Upper lobe of right lung (tissue), 1 donor: ENCODE measurements at places on chromosomes 6 and 20.

GRCh38 chr20:33480048-33480447 lies 9.8 kb upstream of the CBFA2T2 start:
- no peak for DNase-seq
- H3K27me3 ChIP-seq, result no peaks in the 10 kb centered on the region
- H3K4me3 ChIP-seq, result no peak overlapping the region
- no peaks in the 10 kb centered on the region for H3K4me1 ChIP-seq
- H3K27ac ChIP-seq, result no peak overlapping the region

DNA sequence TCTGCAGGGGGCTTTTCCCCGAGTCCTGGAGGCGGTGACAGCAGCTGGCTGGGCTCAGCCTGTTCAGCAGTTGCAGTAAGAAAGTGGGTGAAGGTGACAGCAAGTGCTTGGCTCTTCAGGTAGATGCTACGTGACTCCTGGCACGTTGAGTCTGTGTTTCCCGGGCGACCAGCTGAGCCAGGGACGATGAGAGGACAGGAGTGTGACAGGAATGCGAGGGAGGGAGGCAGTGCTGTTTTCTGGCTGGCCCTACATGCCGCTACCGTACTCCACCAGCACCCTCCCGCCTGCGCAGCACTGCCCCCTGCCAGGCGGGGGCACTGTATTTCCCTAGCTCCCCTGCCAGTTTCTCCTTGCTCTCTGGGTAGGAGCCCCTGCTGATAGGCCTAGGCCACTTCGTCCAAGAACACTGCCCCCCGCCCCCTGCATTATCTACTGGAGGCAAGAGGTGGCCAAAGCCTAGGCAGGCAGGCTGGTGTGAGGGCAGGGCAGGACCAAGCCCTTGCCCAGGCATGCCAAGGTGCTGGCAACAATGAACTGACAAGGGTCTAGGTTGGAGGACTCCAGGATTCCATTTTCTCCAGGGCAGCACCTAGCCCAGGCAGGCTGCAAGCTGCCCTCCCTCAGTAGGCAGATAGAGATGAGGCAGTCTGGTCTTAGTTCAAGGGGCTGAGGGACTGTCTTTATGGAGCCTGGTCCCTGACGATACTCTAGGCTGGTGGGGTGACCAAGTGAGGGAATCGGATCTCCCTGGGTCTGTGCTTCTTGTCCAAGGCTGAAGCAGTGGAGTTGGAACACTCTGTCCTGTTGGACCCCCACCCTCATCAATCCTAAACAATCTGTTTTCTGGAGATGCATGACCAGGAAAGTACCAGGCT lies 19.2 kb downstream of the MRPS18A start:
- H3K36me3 ChIP-seq, result peaks cover 19% of the 10 kb centered on the region
- no peaks in the 10 kb centered on the region for H3K27me3 ChIP-seq
- peak; percentile 76 for DNase-seq
- no peak overlapping the region for H3K27ac ChIP-seq

GRCh38 chr20:53073636-53074415 lies 101.7 kb downstream of the TSHZ2 start:
- no peaks in the 10 kb centered on the region for H3K36me3 ChIP-seq
- H3K27ac ChIP-seq, result no peak overlapping the region
- no peaks in the 10 kb centered on the region for H3K27me3 ChIP-seq
- peaks cover 3% of the 10 kb centered on the region for H3K4me1 ChIP-seq
- DNase-seq, result no peak

GRCh38 chr6:96301781-96302180 lies 219.8 kb upstream of the UFL1 start:
- H3K4me1 ChIP-seq, result no peaks in the 10 kb centered on the region
- no peaks in the 10 kb centered on the region for H3K27me3 ChIP-seq
- H3K36me3 ChIP-seq, result no peaks in the 10 kb centered on the region
